ENCODE measurements at places on chromosomes 12 and 14.

DNA sequence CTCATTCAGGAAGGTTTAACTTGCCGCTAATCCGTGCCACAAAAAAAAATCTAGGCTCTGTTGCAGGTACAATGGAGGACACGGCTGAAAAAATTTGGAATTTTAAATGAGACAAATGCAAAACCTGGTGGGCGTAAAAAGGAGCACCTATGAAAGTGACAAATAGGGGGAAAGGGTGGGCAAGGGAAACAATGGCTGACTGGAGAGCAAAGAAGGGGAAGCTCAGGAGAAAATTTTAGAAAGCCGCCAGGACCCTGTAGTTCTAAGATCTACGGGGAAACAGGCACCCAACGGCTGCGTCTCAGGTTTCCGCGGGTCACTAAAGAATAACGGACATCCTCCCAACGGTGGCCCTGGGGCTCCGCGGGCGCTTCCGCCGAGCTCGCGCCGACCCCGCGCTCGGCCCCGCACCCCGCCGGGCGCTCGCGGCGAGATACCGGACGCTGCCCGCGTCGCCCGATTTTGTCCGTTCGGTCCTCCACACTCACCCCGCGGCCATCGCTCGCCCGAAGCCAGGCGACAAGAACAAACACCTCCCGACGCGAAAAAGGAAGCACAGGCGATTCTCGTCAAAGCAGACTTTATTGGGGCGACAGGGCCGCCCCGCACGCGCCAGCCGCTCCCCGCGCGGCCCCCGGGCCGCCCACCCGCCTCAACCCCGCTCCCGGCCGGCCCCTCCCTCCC is 1.1 kb upstream of the YY1 start:
- DNase-seq, result peak; percentile 68

DNA sequence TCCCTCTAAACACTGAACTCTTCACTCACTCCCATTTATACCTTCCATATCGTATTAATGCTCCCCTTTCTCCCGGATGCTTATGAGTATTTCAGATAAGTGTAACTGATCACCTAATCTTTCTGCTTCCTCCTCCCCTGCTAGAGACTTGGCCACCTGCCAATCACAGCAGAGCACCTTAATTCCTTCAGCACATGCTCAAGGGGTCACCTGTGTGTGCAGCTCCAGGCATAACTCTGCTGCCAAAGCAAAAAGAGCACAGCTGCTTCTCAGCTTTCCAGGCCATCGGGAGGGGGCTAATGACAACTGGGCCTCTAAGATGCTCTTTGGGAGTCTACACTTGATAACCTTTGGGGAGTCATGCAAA is 106.9 kb upstream of the DYRK2 start:
- DNase-seq, result no peak

DNA sequence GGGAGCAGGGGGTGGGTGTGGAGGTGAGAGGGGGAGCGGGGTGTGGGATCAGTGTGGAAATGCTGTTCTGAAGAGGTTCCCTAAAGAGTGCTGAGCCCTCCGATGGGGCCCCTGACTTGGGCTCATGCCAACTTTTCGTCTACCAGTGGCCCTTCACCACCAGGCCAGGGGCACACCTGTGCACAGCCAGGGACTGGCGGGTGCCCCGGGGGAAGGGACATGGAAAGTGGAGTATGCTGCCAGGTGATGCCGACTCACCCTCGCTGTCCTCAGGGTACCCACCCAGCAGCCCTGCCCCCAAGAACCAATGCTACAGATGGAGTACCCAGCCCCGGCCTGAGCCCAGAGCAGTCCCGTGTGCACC is 26.2 kb downstream of the AMN start:
- DNase-seq, result no peak

DNA sequence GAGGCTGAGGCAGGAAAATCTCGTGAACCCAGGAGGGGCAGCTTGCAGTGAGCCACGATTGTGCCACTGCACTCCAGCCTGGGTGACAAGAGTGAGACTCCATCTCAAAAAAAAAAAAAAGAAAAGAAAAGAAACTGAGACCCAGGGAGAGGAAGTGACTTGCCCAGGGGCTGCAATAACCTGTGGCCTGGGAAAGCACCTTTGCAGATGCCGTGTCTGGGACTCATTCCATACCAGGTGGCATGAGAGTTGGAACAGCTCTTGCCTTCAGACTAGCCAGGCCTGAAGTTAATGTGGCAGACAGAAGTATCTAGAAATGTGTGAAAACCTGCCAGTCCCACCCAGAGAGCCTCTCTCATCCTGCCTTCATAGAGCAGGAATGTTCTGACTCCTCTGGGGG is 65.4 kb downstream of the PHETA1 start:
- DNase-seq, result no peak

- no peak for DNase-seq
Measured at GRCh38 chr12:54725233-54725843, 77.2 kb upstream of the DCD start.

DNA sequence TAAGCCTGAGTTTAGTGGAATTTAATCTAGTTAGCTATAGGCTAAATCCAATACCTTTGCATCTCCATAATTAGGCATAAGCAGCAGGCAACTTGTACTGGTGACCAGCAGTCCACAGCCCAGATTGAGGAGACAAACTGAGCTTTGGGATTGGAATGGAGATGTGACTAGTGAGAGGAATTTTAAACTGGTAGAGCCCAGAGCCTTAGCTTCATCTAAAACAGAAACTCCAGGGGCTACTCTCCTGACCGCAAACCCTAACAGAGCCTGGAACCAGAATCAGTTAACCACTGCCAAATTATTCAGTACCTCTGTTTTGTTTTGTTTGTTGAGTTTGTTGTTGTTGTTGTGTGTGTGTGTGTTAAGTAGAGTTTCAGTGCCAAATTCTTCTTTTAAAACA is 53.2 kb downstream of the TSPAN19 start:
- no peak for DNase-seq

DNA sequence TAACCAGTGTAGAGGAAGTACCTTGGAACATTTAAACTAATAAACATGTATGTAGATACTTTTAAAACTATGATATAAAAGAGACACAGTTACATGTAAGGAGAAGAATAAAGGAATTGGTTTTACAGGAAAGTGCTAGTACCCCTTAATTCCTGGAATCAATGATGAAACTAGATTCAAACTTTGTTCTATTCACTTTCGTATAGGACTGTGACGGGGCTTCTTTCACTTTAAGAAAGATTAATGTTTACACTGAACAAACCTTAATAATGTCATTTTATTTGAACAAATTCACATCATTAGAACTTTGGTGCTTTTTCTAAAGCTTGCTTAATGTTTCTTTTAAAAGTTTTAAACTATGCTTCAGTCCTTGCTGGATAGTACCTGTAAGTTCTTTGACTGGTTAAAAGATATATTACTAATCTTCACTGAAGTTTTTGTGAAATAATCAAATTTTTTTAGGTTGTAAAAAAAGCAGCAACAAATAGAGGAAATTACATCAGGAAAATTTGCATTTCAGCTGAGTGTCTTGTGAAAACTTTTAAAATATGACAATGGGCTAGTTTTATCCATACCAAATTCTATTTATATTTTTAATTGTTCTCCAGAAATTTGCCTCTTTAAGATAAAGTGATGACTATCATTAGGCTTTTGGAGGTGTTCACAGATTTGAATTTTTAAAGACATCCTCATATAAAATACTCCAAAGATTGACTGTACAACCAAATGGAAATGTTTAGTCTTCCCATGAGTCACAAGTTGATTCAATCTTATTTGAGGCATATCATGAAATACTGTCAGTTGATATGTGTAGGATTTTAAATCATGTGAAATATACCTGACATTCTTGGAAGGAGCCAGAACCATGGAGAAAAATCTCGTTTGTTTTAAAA is 36.2 kb downstream of the PAPOLA start:
- DNase-seq, result peak; percentile 14

GRCh38 chr14:39991041-39991440 is 558.8 kb upstream of the FBXO33 start:
- no peak for DNase-seq

- no peak for DNase-seq
Measured at GRCh38 chr12:5220099-5220498, 176.4 kb downstream of the KCNA5 start.

DNA sequence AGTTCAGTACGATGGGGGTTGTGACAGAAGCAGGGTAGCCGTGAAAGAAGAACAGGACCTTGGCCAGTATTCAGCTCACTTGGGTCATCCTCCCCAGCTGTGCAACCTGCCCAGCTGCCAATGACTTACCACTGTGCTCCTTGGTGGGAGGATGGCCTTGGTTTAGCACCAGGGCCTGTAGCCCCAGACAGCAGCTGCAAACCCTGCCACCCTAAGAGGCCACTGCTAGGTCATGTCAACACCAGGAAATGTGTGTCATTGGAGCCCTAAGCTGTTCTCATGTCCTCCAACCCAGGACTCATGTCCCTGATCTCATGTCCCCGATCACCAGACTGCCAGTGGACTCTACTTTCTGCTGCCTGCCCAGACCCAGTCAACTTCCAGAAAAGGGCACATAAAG is 3.0 kb upstream of the CRACR2A start:
- DNase-seq, result no peak

GRCh38 chr12:50728841-50729240 is 35.1 kb upstream of the ATF1 start:
- DNase-seq, result no peak

DNA sequence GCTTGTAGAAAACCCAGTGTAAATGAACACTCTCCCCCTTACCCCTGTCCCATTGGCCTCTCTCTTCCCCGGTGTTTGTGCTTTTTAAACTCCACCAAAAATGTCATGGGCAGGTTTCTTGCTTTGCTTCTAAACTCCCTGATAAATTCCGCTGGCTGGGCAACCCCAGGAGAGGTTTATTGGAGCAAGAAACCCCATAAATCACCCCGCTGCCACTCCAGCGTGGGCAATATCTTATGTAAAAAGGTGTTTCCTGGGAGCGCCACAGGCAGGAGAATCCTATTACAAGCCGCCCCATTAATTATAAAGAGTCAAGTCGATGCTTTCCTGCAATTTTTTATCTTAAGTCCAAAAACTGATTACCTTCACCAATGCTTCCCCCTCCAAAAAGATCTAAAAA is 22.8 kb downstream of the LHX5 start:
- DNase-seq, result no peak

GRCh38 chr12:72511498-72511897 is 239.3 kb downstream of the TRHDE start:
- no peak for DNase-seq

DNA sequence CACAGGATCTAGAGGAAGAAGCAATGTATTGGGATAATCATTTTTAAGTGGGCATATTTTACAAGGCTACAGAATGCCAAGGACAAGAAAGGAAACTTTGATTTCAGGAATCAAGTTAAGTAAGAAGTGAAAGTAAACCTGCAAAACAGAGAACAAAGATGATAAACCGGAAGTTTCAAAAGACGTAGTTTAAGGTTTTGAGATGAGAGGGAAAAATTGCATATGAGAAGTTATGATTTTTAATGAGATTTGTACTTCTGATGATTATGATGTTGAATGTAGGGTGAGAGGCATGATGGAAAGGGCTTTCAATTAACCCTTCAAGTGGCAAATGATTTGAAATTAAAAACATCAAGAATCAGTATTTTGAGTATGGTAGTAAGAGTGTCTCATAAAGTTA is 134.9 kb downstream of the CAPZA3 start:
- peak; percentile 4 for DNase-seq

GRCh38 chr12:34390171-34390841 is 368.0 kb downstream of the ALG10 start:
- no peak for DNase-seq

GRCh38 chr12:3698218-3698974 is 54.5 kb downstream of the CRACR2A start:
- DNase-seq, result no peak

GRCh38 chr14:33899723-33900341 is 51.0 kb downstream of the EGLN3 start:
- DNase-seq, result no peak

GRCh38 chr12:67873355-67873754 is 115.9 kb upstream of the IFNG-AS1 start:
- DNase-seq, result no peak

DNA sequence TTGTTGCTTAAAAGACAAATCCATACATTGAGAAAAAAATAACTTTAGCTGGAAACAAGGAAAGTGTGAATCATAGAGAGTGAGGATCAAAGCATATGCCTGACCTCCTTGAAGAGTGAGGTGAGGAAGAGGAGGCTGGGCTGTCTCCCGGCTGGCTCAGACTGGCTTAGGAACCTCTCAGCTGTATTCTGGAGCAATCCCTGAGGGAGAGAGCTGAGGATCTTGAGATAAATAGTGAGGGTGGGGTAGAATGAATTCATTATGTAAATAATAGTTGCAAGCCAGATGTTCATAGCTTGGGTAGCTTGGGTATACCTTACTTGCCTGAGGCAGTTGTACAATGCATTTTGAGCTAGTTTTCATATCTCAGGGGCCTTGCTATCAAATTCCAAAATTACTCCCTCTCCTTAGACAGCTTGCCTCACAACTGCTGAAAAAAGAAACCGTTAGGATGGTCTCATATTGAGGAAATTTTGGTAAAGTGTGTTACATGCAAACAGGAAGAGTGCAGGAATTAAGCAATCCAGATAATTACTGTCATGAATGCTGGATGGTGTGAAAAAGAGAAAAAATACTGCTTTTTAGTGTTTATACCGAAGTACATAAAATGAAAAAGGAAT is 30.5 kb upstream of the SLC15A5 start:
- no peak for DNase-seq

DNA sequence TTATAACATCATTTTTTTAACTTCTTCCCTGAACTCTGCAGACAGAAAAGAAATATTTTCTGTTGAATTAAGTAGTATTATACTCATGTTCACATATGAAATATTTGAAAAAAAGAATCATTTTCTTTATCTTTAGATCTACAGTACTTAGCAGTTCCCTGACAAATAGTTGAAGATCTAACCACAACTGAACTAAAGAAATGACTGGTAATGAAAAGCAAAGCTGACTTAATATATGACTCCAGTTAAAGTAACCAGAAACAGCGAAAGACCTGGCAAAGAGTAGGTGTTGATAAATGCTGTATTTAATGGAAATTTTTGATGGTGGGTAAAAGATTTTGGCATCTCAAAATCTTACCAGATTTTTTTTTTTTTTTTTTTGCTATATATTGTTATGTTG is 207.1 kb upstream of the SLC16A7 start:
- no peak for DNase-seq

- DNase-seq, result no peak
Measured at GRCh38 chr12:41950455-41950854, 194.2 kb downstream of the GXYLT1 start.

- no peak for DNase-seq
Measured at GRCh38 chr14:54667026-54667744, 100.3 kb downstream of the SAMD4A start.

- DNase-seq, result no peak
Measured at GRCh38 chr14:51395361-51395849, 155.4 kb downstream of the TMX1 start.

DNA sequence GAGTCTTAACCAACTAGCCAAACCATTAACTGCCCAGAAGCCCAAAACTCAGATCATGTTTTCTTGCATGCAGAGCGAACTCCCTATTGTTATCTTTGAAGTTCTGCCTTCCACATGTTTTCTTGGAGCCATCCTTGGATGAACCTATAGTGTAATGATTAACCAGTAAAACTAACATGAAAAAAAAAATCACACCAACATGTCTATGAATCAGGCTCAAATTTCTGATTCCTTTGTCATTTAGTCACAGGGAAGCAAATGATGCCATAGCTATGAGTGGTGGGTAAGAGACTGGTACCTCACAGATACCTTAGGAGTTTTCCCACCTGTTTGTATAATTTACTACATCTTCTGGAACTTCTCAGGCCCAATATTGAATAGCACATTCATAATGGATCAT is 70.7 kb downstream of the PTPRO start:
- no peak for DNase-seq

Measured in activated CD4-positive, alpha-beta T cell treated with anti-CD3 and anti-CD28 coated beads, Interleukin-2, Interleukin-6, amounts not matched to agents 100 ng/mL and 50 ng/mL, durations not matched to agents 16 hours and 8 hours (primary cell).